ENCODE measurements at places on chromosomes 12 and 14. TPM values are rescaled to one million over a fixed set of nuclear protein-coding genes. Genes with fewer than 3 reads are reported as not detected.

The CLSTN3 gene
- 45.8 TPM for total RNA-seq

The PTHLH gene
- not detected for total RNA-seq

The KRT85 gene
- not detected for total RNA-seq

DNA sequence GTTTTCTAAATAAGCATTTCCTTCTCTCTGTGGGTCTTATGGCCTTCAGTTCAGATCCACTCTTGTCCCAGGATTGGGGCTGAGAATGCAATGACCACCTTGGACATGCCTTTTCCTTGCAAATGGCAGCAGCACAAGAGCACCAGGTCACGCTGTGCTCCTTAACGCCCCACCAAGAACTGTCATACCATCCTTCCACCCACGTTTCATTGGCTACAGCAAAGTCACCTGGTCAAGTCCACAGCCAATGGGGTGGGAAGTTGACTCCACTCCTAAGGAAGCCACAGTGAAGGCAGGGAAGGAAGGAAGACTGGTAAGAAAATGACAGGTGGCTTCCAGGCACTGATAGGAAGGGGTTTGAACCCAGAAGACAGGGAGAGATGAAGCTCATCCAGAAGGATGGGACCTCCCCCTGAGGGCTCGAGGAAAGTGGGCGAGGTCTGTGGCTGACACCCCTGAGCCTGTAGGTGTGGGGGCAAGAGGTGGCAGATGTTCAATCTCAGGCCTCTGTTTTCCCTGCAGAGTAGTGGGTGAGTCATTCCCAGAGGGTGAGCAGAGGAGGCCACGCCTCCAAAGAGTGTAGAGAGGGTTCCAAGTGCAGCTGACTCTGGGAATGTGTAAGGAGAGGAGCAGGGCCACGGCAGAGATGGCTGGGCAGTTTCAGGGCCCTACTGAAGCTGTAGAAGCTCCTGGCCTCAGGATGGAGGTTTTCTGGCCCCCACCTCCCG is 113.5 kb upstream of the VRK1 start:
- peaks cover 26% of the 10 kb centered on the region for H3K27me3 ChIP-seq
- H3K4me3 ChIP-seq, result no peak overlapping the region
- peaks cover 5% of the 10 kb centered on the region for H3K36me3 ChIP-seq
- no peak overlapping the region for H3K27ac ChIP-seq
- no peaks in the 10 kb centered on the region for H3K4me1 ChIP-seq
